ENCODE measurements at places on chromosomes 7 and 10.

- no peak for DNase-seq
These were observed 717.2 kb downstream of the TNS3 start for GRCh38 chr7:46864716-46865115.

GRCh38 chr10:14688606-14689005 is 86.1 kb downstream of the FAM107B start:
- no peak for DNase-seq

GRCh38 chr7:130367088-130367755 is 13.1 kb upstream of the CPA1 start:
- DNase-seq = no peak

GRCh38 chr10:120715171-120715570 is 136.0 kb upstream of the WDR11 start:
- no peak for DNase-seq

- no peak for DNase-seq
These were observed 505.8 kb upstream of the STEAP1 start for GRCh38 chr7:89648509-89648908.

Data from NCI-H1092 (cell line).